ENCODE measurements at places on chromosomes 5 and 9.
A peak's percentile ranks its signal among the peaks of the same experiment; 100 is the strongest.

DNA sequence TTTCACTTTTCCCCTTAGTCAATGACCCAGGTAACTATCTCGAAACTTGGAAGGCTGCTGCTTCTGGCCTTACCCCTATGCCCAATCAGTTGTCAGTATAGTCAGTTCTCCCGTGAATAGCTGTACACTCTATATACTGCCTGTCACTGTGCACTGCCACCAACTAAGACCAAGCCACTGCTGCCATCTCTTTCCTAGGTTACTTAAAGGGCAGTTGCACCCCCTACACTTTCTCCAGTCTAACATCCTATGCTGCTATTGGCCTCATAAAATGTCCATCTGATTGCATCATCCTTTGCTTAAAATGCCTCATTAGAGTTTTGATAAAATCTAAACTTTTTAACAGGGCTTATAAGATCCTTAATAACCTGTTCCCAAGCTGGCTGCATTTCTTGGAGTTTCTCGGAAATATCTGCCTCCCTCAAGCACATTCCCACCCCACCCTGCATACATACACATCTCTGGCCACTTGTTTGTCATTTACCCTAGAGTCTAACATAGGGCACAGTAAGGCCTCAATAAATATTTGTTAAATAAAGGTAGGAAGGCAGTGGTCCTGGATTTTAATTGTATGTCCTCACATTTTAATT, 32.8 kb upstream of the TNFAIP8 start:
- DNase-seq, result peak; percentile 52

DNA sequence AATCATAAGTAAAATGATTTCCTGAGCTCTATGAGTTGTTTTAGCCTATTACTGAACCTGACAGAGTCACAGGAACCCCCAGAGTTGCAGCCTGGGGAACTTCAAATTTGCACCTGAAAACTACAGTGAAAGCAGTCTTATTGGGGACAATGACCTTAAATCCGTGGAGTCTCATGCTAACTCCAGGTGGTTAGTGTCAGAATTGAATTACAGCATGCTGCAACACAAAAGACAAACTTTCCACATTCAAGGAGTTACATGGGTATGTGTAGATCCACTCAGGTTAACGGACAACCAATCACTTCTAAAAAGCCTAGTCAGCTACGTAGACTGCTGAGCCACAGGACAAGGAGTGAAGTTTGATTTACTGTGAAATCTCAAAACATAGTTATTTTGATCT, 49.7 kb downstream of the PLPP1 start:
- DNase-seq, result no peak

DNA sequence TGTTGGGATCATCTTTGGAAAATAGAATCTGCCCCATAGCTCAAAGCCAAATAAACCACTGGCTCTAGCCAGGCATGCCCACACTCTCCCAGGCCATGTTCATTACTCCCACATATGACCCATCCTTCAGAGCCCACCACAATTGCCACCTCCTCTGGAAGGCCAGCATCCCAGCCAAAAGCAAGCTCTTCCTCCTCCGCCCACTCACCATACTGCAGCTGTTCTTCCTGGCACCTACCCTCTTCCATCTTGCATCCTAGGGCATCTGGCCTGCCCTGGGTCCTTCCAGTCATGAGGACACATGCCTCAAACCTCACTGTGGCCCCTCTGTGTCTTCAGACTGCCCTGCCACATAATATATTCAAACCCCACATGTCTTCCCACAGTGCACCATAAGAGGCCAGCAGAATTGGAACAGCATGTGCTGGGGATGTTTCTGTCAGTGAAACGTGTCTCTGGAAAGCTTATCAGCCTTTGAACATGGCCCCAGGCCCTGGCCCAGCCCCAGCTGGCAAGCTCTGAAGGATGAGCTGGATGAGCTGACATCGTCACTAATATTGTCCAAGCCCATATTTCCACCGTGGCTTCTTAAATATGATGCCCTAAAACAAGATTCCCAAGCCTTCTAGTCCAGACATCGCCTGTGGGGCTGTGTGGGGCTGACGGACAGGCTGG, 230.8 kb downstream of the AGTPBP1 start:
- no peak for DNase-seq

DNA sequence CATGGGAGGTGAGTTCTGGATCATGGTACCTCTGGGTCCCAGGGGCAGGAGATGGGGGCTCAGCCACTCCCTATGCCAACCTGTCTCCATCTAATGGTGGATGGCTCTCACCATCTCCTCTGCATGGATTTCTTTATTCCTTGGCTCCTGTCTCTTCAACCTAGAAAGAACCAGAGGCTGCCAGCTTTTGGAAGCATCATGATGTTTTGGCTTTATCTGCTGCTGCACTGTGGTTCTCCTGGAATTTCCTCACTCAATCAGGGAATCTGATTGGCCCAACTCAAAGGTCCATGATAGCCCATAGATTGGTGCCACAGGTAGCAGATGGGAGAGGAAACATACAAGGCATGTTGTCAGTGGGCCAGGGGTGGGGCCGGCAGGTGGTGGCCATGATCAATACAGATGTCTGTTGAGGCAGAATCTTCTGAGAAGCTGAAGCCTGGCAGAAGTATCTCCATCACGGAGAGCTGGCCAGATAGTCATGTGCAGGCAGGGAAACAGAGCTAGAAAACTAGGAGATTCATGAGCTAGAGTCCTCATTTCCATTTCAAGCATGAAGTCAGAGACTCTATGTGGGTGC, 158.2 kb downstream of the MACROH2A1 start:
- no peak for DNase-seq

Measured in OCI-M1 (cell line).